Activated CD8-positive, alpha-beta memory T cell treated with anti-CD3 and anti-CD28 coated beads for 4 hours (primary cell): ENCODE measurements at places on chromosomes 2 and 18.

GRCh38 chr2:109454304-109454703, 159.5 kb downstream of the SEPTIN10 start:
- DNase-seq: no peak

DNA sequence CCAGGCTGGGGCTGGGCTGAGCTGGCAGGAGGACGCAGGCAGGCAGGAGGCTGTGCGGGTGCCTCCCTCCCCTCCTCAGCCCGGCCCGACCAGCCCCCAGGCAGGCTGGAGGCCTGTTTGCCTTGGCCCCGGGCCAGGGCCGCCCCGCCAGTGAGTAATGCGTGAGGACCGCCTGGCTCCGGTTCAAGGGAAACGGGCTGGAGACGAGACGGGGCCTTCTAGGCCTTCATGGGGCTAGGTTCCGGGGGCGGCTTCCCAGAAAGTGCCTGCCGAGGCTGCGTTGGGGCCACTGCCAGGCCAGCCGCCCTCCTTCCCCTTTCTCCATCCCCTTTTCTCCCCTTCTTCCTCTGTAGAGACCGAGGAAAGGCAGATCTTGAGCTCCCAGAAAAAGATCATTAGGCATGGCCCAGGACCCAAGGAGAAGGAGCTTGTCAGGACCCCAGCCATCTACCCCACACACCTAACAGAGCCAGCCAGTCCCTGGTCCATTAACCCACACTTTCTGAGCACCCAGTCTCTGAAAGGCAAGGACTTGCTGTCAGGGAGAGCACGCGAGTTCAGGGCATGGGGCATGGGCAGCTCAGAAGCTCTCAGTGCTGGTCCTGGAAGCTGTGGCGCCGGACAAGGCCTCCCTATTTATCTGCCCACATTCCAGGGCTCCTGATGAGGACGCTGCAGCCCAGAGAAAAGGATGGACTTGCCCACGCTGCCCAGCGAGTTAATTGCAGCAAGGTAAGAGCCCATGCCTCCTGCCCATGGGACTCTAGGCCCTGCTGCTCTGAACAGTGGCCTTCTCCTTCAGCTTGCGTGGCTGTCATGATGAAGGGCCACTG, 48.5 kb downstream of the SMAD7 start:
- DNase-seq: no peak

DNA sequence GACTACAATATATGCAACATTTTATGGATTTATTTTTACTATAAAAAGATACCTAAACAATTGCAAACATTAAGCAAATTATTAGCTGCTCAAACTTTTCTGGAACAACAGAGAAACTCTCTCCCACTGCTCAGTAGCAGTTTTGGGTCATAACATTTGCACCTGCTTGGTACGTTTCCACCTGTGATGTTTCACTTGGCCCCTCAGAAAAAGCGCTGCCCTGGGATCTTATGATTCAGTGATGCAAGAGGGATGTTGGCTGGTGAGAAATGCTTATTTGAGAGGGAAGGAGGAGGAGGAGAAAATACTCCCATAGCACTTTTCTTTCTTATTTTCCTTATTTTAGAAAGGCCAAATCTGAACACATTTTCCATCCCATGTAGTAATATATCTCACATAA, 9.2 kb downstream of the IRS1 start:
- no peak for DNase-seq

GRCh38 chr2:63899639-63900038, 57.9 kb downstream of the UGP2 start:
- no peak for DNase-seq

- no peak for DNase-seq
Measured at GRCh38 chr2:79993144-79993543, 311.4 kb downstream of the LRRTM1 start.

DNA sequence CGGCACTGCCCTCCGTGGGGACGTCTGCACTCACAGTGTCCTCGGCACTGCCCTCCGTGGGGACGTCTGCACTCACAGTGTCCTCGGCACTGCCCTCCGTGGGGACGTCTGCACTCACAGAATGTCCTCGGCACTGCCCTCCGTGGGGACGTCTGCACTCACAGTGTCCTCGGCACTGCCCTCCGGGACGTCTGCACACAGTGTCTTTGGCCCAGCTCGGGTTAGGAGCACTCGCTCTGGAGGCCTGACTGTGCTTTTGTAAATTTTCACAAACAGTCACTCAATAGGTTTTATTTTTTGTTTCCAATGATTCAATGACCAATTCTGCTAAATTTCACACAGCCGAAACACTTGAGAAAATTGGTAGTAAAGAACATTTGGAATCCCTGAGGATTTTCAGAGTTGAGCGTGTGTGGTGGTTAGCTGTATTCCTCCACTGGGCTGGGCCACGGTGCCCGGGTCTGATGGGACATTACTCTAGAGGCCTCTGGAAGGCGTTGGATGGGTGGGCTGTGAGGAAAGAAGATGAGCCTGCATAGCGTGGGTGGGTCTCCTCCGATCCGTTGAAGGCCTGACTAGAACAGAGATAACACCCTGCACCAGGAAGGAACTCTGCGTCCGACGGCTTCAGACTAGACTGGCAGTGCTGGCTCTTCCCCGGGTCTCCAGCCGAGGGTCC, 134.8 kb downstream of the RTP5 start:
- DNase-seq: no peak

DNA sequence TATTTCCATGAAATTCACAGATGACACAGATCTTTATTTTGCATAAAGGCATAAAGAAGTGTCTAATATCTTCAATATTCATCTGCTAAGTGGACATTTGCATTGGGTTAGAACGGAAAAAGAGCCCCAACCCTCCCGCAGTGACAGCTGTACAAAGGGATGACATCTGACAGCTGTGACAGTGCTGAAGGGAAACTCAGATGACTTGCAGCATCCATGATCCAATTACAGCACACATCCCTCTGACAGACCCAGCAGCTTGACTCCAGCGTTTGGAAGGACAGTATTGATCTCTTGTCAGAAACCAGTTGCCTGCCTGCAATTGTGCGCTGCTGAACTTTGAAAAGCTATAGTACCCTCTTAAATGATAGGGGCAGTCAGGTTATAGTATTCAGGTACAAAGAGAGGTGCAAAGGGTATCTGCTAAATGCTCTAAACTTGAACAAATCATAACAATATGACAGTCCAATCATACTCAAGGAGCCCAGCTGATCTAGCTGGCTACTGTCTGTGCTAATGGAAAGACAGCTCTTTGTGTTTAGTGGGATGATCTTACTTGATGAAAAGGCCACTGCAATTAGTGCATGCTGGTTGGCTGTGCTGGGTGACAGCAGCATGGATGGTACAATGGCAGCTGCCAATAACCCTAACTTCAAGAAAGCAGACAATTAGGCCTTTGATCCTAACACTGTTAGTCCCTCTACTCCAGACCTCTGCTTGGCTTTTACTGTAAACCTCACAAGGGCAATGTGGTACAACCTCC, 599.2 kb downstream of the NR4A2 start:
- no peak for DNase-seq

- no peak for DNase-seq
Measured at GRCh38 chr2:218824004-218824403, 7.6 kb downstream of the PRKAG3 start.
